Left cardiac atrium (tissue), 4 donors: ENCODE measurements at places on chromosomes 11 and 22. TPM values are rescaled to one million over a fixed set of nuclear protein-coding genes. Genes with fewer than 3 reads are reported as not detected.

- no peak for DNase-seq
Measured at GRCh38 chr11:12279672-12280108, 97.7 kb upstream of the PARVA start.

DNA sequence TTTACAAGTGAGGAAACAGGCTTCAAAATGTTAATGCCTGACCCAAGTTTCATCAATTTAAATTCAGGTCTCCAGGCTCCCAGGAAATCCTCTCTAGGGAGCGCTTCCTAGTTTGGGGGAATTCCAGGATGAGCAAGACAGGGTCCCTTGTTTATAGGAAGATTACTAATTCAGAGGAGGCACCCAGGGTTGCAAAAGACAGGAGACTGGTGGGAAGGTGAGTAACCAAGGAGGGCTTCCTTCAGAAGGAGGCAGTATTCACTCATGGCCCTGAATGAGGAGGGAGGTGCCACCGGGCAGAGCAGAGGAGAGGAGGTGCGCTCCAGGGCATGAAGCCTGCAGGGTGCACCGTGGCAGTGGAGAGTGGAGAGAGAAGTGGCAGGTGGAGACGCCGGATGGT is 1.6 kb downstream of the TMEM132A start:
- no peak for DNase-seq

- no peak for DNase-seq
Measured at GRCh38 chr11:33172996-33173395, 11.7 kb upstream of the CSTF3 start.

GRCh38 chr11:6315811-6316425 is 4.4 kb downstream of the CAVIN3 start:
- peak; percentile 66 for DNase-seq

GRCh38 chr11:131684111-131685060 is 314.0 kb downstream of the NTM start:
- DNase-seq = no peak

EEF1G gene
- total RNA-seq = 894 TPM
